Stimulated activated CD4-positive, alpha-beta T cell treated with anti-CD3 and anti-CD28 coated beads, Interleukin-4, amount 100 ng/mL, for 4 hours (primary cell): ENCODE measurements at places on chromosomes 7 and 10.

DNA sequence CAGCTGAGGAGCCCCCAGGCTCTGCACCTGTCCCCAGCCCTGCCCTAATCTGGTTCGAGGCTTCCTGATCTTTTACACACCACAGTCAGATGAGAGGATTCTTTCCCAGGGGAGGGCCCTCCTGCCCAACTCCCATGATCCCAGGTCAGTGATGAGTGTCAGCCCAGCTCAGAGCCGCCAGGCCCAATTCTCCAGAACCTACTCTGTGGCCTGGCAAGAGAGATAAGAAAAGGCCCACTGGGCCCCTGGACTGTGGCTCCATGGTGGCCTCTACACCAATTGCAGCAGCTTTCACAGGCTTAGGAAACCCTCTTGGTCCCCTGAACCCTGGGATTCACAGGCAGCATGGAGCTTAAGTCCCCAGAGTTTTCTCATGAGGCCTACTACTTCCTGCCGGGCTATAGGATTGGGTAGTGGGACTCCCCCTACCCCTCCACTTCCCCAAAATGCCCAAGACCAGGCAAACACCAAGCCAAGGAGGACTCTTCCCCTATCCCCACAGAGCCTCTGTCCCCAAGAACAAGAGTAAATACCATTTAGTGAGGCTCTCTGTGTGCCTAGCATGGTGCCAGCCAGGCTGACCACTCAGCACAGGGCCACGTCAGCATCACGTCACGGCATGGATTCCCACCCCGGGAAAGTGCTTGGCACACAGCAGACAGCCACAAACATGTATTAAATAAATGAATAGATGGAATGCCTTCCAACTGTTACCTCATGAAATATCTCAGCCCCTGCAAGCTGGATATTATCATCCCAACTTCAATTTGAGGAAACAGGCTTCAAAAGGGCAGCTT lies 100.0 kb downstream of the GRID1 start:
- no peak for DNase-seq

- no peak for DNase-seq
These were observed 197.0 kb upstream of the AGK start for GRCh38 chr7:141354251-141354650.

DNA sequence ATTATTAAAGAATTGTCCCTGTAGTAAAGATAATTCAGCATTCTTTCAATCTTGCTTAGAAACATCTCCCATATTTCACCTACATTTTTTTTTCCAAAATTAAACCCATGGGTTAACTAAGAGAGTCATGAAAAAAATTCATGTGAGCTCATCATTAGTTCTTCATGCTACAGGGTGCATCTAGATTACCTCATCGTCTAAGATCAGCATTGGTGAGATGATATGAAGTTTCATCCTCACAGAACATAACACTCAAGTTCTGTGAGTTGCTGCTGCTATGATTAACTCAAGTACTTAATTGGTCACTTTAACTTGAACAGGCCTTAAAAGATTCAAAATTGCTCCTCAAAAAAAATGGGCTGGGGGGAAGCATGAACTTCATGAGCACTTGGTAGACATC lies 50.0 kb downstream of the RAB11FIP2 start:
- no peak for DNase-seq

DNA sequence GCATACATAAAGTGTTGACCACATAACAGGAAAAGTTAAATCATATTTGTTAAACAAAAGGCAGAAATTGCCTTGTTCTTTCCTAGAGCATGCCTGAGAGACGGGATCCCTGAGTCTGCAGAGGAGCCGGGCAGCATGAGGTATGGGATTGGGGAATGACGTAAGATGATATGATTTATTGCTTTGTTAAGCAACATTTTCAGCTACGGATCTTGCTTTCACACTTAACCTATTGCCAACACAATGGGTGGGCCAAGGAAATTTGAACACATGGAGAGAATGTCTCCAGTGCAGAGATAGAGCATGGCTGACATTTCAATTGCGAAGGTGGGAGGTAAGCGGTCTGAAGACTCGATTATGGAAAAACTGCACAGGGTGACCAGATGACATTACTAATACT lies 76.7 kb downstream of the EMX2 start:
- DNase-seq: no peak

- DNase-seq: no peak
These were observed 115.0 kb upstream of the SEM1 start for GRCh38 chr7:96824686-96825085.

DNA sequence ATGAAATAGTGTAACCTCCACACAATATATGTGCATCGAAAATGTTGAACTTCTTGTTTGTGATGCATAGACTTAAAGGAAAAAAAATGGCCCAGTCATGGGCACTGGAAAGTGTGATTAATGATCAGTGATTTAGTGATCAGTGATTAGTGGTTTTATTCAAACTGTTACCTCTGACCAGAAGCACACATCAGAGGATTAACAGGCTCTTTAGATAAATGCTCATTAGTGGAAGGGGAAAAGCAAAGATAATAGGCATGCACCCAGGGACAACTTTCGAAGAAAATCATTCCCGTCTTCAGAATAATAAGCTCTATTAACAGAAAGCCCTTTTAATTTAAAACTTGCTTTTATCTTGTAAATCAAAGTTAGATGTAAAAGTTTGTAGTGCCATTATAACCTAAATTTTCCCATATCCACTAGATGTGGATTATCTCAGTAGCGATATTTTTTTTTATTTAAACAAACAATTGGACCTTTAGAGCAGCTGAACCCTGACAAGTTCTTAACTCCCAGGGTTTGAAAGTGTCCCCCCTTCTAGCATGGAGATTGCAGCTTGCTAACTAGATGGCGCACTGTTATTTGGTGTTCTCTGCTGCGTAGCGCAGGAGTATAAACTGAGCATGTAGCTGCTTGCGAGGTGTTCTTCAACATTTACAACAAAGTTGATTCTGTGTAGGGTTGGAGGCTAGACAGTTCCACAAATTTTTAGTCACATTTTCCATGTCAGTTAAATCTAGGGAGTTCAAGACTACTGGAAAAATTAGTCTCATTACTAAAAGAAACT lies at the start of gene CREB5:
Gene CREB5 (plus strand): TSS at position 643 of the 787 bp plus-strand sequence. CDS start 397 bp downstream, outside the sequence.
- DNase-seq: no peak

GRCh38 chr10:73032536-73032935 lies 64.1 kb downstream of the P4HA1 start:
- DNase-seq: no peak

- DNase-seq: no peak
These were observed 400.3 kb upstream of the ADARB2 start for GRCh38 chr10:2137549-2138174.

GRCh38 chr10:667096-667495 lies 22.4 kb downstream of the DIP2C start:
- DNase-seq: no peak

DNA sequence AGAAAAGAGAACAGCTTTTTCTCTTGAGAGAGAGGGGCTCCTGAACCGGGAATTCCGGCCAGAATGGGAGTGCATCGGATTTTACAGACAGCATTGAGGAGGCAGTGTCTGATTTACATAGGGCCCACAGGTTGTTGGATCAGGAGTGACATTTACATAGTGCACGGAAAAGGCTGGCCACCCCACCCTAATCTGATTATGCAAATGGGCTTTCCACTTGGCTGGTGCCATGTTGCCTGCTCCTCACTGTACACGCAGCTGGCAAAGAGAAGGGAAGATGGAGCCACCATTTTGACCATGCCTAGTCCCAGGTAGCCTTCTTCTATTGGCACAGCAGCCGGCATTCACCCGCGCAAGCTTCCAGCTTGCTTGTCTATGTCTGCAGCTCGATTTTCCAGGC lies 77.5 kb upstream of the FAM171A1 start:
- DNase-seq: no peak

DNA sequence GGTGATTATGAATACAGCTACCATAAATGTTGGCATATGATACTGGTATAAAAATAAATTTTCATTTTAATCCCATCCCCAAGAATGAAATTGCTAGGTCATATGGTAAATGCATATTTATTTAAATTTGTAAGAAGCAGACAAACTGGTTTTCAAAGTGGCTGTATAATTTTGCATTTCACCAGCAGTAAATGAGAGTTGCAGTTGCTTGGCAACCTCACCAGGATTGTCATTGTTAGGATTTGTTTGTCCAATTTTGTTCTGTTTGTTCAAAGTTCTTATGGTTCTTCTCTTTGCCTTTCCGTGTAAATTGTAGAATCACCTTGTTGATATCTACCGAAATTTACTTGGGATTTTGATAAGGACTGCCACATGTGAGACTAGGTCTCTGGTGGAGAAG lies 237.4 kb downstream of the OTUD1 start:
- DNase-seq: no peak

GRCh38 chr7:118590107-118590506 lies 365.6 kb downstream of the ANKRD7 start:
- no peak for DNase-seq
